ENCODE measurements at places on chromosomes 12 and 14.

- DNase-seq: no peak
These were observed 70.2 kb downstream of the LLPH start for GRCh38 chr12:66060163-66060907.

DNA sequence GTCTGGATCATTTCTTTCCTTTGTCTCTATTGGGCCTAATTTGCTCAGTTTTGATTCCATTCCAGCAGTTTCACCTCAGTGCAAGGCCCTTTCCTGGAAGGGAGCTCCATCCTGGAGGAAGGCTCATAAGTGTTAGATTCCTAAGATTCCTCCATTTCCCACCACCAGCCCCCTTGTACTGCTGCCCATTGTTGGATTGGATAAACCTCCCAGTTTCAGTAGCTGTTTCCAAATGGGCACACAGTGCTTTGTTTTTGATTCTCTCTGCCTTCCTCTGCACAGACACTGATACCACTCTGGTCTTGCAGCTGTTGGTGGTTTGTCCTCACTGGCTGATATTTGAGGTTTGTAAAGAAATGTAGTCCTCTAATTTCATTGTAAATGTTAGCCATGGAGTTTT lies 158.9 kb downstream of the SLC15A5 start:
- no peak for DNase-seq

DNA sequence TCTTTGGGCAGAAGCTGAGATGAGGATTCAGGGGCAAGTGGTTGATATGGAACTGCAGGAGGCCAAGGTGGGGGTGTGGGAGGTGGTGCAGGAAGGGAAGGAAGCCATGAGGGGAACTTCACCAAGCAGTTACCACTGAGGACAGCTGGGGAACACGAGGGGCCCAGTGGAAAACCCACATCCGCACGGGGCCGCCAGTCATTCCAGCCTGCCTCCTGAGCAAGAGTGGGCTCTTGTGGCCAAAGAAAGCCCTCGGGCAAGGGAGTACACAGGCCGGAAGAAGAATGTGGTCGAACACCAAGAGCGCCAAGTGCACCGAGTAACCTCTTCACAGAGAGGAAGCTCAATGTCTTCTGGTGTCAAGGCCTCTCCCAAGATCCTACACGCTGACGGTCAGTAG lies 252.2 kb upstream of the FOXN3 start:
- DNase-seq: no peak

- no peak for DNase-seq
These were observed 1.5 kb downstream of the CAPRIN2 start for GRCh38 chr12:30753233-30753632.

GRCh38 chr12:19131025-19131444 lies 1.5 kb downstream of the PLEKHA5 start:
- no peak for DNase-seq

DNA sequence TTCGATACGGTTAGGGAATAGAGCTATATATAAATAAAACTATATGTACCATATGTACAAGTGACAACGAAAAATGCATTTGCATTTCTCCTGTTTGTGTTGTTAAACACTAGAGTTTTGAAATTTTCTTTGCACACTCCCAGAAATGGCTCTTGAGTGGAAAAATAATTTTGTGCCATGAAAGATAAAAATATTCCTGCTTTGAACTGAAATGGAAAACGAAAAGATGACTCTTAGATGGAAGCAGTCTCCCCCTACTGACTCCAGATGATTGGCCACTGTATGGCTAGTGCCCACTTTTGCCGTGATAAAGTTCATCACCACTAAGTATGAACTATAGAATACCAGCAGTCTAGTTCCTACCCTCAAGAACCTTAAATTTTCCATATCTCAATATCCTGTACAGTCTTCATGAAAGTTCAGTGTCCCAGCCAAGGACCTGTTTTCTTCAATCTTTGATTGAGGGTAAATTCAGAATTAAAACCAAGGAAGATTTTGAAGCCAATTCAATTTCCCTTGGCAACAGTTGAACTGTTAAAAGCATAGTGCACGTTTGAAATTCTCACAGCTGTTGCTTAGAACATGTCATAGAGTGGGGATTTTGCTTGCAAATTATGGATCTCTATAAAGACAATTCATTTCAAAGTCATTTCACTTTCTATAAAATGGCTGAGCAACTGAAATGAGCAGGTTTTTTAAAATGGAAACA lies 1.6 kb upstream of the PPP2R5E start:
- DNase-seq: no peak

- DNase-seq: no peak
These were observed 912.8 kb downstream of the GALC start for GRCh38 chr14:87080146-87080545.

DNA sequence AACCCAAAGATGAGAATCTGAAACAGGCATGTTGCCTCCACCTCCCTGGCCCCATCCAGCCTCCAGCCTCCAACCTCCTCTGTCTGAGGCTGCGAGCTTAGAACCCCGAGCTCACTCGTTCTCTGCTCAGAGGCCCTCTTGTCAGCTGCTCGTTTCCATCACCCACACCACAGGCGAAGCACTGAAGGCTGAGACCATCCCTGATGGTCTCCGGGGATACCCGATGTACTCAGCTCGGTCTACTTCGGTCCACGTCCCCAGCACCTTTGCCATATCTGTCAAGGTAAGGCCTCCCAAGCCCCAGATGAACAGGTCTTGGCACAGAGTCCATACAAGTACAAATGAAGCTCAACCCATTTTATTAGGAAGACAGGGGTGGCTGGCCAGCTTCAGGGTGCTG lies 72.4 kb downstream of the TTC7B start:
- DNase-seq: no peak

DNA sequence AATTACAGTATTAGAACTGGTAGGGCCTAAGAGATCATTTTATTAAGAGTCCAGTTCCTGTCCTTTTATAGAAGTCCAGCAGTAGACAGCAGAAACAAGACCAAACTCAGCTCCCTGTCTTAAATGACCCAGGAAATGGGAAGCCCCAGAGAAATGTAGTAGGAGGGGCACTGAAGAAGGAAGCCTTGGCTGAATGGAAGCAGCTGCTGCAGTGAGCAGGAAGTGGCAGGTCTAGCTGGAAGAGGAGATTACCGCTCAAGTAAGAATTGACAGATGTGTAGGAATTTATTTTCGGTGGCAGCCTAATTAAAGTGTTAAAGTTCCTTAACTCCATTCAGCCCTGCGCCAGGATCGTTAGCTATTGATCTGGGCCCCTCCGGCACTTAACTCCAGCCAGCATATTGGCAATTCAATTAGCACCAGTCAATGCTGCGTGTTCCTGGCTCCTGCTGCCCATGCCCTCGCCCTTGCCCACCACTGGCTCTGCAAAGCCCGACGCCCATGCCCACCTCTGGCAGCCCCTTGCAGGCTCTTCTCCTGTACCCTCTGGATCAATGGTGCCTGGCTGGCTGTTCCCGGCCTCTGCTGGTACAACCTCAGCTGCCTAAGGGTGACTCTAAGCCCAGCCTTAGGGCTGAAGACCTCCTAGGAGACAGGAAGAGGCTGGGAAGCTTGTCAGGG lies 21.1 kb downstream of the ZFHX2 start:
- no peak for DNase-seq

DNA sequence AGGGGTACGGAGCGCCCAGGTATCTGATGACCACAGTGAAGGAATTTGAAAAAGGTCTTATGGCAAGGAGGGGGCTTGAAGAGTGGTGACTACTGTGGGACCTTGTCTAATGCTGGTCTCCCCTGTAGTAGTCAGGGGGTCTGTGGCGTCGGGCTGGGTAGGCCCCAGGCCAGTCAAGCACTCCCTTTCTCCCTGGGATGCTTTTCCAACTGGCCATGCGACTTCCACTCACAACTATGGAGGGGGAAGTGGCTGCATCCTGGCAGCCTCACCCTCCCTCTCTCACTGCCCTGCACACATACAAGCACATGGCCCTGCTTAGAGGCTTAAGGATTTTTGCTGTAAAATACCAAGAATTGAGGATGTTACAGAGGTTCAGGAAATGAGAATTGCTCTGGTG lies 4.1 kb downstream of the TSPAN11 start:
- DNase-seq: no peak

DNA sequence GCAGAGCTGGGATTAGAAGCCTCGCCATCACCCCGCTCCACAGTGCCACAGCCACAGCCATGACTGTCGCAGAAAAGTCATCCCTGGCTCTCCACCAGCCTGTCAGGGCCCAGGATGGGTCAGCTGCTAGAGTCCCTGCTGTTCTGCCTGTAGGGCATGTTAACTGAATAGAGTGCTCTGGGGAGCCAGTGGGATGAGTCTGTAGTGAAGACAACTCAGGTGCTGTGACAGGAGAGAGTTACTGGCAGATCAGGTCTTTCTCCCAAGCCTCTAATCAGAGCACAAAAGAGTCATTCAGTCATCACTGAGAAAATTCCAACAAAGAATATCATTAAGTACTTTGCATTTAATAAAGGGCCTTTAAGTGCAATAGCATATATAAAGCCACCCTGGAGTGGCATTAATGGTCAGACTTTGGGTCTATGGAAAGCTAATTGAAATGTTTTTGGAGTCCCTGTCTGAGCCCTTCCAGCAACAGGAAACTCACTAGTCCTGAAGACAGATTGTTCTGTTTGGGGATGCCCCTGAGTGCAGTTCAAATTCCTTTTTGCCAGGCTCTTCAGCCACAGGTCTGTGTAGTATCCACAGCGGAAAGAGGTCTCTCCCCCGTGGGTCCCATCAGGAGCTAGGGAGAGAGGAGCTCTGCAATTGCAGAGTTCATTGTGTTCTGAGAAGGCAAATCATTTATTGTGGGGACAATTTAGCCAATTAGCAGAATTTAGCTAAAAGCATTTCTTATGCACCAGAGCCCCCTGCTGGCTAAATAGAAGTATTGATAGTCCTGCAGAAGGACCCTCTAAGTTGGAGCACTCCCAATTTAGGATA lies 45.2 kb upstream of the C14orf132 start:
- no peak for DNase-seq

GRCh38 chr12:119230807-119231206 lies 52.1 kb downstream of the HSPB8 start:
- DNase-seq: no peak

DNA sequence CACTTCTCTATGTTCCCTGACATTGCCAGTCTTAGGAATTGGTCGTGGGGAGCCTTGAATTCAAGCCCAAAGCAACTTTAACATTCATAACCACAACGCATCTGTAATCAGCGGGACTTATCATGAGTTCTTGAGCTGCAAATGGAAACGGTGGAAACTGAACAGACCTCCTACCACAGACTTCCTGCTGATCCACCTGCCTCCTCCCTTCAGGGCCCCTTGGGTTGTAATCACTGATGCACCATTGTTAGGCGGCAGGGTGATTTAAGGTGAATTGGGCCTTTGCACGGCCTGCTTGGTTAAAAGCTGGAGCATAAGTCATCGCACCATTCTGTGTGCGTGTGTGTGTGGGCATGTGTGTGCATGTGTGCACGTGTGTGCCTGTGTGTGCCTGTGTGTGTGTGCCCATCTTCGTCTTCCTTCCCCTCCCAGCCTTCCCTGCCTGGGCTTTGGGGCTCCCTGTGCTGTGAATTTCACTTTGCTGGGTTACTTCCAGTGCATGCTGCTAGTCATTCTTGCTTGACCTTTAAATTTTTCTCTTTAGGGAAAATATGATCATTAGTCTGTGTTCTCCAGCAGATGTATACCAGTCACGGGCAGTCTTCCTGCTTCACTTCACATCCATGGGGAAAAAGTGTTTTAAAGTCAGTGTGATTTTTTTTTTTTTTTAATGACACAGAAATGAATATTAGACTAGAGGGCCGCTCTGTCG lies 29.1 kb downstream of the CHST11 start:
- DNase-seq: no peak

DNA sequence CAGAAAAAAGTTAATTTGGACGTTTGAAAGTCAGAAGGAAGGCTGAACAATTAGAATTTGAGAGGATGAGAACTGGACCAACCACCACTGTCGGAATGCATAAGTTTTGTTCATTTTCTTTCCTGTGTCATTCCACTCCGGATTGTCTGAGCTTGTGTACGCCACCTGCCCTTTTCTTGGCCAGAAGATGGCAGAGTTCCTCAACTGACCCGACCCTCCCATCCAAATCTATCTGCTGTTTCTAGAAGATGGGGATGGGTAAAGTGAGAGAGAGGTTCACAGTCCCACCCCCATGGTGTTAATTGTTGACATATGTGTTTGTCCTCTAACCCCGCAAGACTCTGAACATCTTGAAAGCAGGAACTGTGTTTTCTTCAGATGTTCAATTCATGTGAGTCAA lies 388.0 kb downstream of the VRK1 start:
- no peak for DNase-seq

DNA sequence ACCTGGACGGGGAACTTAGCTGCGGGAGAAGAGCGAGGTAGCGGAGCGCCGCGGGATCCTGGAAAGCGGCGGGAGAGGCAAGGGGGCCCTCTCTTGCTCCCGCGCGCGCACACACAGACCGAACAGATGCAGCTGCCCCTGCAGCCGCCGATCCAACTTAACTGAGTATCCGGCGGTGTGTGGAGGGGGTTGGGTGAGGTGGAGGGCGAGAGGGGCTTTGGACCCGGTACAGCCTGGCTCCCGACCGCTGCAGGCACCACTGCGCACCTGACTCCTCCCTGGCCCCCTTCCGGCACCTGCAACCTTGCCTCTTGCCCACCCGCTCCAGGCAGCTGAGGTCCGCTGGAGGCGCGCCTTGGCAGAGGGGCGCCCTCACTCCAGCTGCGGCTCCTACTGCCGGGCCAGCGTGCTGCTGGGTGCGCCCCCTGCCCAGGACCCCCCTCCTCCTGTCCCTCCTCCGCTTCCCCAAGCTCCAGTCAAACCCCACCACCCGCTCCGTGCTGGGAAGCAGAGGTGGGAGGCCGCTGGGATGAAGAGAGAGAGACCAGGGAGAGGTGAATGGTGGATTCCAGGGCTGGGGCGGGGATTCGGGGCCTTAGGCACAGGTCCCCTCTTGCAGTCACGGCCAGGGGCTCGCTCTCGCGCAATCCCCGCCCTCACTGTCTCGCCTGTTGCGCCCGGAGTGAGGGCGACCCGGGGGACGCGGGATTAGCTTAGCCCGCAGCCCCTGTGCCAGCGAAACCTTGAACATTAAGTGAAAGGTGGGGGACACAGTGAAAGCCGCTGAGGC lies 2.6 kb downstream of the DIO3 start:
- DNase-seq: no peak

GRCh38 chr14:36591482-36591881 lies 9.1 kb upstream of the NKX2-8 start:
- no peak for DNase-seq

DNA sequence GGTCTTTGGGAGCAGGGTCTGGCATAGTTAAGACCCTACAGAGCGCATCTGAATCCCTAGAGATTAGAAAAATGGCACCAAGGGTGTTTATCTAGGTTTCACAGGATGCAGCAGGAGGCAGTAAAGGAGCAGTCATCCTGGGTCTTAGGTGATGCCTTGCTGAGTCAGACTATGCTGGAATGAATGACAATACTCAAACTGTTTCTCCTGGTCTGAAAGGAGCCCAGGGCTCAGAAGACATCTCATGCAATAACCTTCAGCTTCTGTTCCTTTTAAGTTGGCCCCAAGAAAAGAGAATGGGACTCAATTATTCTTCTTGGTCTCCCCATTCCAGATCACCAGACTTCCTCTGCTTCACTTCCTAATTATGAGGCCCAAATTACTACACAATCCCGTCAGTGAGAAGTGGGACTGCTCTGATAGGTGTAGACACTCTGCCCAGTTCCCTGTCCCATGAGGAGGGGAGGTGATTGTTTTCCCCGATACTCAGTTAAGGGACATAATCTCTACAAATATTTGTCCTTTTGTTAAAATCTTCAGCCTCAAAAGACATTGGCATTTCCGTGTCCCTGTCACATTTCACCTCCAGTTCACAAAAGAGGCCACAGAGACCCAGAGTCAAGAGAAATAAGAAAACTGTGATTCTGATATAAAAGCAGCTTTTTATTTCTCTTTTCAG lies 14.8 kb upstream of the APOF start:
- no peak for DNase-seq

GRCh38 chr14:77219591-77219990 lies 38.0 kb downstream of the TMEM63C start:
- DNase-seq: no peak

- DNase-seq: no peak
These were observed 68.3 kb downstream of the ALG10B start for GRCh38 chr12:38384816-38385378.
